ENCODE measurements at places on chromosomes 2 and 18. TPM values are rescaled to one million over a fixed set of nuclear protein-coding genes. Genes with fewer than 3 reads are reported as not detected.

The ASXL2 gene
- 4.4 TPM for total RNA-seq

The RAB27B gene
- 14.3 TPM for total RNA-seq

The CFAP65 gene
- total RNA-seq: 0.10 TPM

The APCDD1 gene
- total RNA-seq: under 0.01 TPM

The SULT1C2 gene
- total RNA-seq: not detected

The CD8B2 gene
- total RNA-seq: 0.73 TPM

The SLC19A3 gene
- not detected for total RNA-seq
